Fibroblast of villous mesenchyme (primary cell): ENCODE measurements at places on chromosomes 1 and 21. TPM values are rescaled to one million over a fixed set of nuclear protein-coding genes. Genes with fewer than 3 reads are reported as not detected.

- peak; percentile 49 for DNase-seq
Measured at GRCh38 chr1:85940656-85941306, 215.8 kb downstream of the COL24A1 start.

GRCh38 chr1:211292411-211292810 is 33.2 kb downstream of the RCOR3 start:
- no peak for DNase-seq

MAP3K7CL gene
- 20.7 and 49.3 TPM in 2 replicates for total RNA-seq

- no peak for DNase-seq
Measured at GRCh38 chr1:44620072-44620471, 54.2 kb downstream of the TMEM53 start.

NIBAN1 gene
- 17.7 and 58.9 TPM in 2 replicates for total RNA-seq

DNA sequence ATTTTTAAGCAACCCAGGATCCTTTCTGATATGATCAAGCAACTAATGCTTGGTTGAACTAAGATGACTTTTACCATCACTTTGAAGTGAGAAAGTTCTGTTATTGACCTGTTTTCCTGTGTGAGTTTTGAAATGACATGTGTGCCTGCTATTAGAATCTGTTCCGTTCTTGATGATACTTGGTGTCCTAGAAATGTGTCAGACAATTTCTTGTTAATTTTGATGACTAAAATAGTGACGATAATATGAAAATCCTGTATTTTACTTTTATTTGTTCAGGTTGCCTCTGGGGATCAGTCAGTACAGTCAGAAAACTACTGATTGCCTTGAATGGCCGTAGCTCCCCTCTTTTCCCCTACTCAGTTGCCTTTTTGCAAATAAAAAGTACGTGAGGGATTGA is 228.0 kb downstream of the RYR2 start:
- no peak for DNase-seq

DNA sequence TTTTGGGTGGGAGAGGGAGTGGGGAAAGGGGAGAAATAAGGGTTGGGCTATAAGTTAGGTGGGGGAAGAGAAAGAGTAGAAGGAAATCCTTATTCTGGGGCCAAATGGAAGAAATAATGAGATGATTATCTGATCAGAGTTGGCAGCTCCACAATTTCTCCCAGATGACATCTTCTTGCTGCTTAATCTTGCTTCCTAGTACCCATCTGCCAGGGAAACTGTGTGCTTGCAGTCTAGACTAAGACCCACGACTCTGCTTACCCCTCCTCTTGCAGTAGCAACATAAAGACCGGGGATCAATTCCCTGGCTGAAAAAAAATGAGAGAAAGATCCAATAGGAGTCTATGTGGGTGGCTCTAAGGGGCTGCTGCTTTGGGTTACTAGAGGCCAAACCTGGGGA is 95.6 kb downstream of the PAPPA2 start:
- no peak for DNase-seq
